ENCODE measurements at places on chromosomes 3 and 15. TPM values are rescaled to one million over a fixed set of nuclear protein-coding genes. Genes with fewer than 3 reads are reported as not detected.
A peak's percentile ranks its signal among the peaks of the same experiment; 100 is the strongest.

DNA sequence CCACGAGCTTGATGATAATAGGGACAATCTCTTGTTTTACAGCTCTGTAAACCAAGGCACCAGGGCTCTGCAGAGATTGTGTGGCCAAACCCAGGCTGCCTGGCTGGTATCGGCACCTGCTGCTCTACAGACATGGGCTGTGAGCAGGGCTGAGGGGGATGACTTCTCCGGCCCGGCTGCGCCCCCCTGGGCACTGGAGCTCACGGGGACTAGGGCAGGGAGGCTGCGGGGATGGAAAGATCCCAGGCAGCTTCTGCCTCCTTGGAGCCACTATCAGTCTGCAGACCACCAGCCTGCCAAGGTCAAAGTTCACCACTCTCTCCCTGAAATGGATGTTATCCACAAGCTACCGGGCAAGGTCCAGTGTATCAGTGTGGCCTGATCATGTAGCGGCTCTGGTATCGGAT is 22.0 kb upstream of the PIGZ start:
- DNase-seq, result no peak

GRCh38 chr3:10950476-10951294 is 41.9 kb upstream of the SLC6A1 start:
- peak; percentile 10 for DNase-seq

DNA sequence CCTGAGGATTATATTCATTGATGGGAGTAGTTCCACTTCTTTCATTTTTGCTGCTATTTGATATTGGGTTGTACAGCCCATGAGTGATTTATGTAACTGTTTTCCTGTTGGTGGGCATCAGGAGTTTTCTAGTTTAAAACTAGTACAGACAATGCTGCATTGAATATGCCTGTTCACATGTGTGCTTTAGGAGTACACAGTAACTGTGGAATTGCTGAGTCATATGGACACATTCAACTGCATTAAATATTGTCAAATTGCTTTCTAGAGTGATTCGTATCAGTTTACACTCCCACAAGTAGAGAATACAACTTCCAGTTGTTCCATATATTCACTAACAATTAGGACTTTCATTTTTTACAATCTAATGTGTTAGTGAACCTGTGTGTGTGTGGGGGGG is 59.8 kb upstream of the THSD4 start:
- no peak for DNase-seq

DNA sequence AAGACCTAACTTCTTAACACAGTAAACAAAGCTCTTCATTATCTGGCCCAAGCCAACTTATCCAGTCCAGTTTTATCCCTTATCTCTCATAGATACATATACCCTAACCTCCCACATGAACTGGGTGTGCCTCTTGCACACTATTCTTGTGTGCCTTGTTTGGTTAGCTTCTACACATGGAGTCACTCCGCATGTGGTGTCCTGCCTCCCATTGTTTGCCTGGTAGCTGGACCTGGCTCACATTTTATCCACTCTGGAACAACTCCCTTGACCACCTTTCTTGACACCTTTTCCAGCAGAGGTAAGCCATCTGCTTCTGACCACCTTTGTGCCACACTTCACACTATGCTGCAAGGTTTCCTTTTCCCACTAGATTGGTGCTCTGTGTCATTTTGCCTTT is 15.2 kb downstream of the TIPARP start:
- DNase-seq, result no peak

DNA sequence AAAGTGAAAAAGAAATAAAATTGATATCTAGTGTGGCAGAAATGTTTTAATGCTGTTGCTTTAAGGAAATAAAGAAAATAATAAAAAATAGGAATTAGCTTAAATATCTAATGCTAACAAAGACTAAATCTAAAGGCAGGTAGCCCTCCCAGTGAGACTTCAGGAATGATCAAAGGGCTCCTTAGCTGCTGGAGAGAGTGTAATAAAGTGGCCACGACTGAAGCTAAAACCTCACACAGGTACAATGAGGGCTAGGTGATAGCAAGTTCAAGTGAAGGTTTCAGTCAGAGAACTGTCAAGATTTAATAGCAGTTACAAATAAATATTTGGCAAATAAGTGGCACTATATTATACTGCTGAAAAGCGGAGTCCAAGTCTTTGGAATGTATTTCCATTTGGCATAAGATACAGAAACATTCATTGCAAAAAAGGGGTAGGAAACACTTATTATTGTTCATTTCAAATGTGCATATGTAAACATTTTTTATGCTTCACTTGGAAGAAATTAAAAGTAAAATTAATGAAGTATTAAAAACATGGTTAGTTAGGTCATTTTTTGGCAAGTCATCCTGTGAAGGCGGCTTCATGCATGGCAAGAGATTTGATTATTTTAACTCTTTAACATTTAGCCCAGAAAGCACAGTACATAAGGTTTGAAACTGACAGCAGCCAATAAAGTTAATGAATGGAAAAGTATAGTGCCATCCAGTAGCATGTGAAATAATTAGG is 168.2 kb downstream of the ECT2 start:
- DNase-seq, result no peak

DNA sequence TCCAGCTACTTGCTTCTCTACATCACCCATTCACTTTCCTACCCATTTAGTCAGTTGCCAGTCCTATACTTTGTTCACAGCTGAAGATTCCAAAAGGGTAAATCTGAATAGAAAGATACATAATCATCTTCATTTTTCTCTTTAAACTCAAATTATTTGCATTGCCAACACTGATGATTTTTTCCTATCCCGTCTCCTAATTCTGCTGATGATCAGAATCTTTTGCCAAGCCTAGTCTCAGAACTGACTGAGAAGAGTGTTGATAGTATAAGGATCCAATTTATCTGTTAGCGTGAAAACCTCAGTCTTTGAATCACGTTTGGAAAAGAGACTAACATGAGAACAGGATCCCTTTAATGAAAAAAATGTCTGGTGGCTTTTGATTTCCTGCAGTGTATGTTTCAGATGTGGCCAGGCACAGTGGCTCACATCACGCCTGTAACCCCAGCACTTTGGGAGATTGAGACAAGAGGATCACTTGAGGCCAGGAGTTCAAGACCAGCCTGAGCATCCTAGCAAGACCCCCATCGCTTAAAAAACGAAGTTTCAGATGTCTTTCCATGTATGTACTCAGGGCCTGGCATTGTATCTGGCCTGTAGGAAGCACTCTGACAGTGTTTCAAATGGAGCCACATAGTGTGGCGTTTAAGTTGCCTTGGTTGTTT is 169.4 kb downstream of the KLHL25 start:
- peak; percentile 35 for DNase-seq

GRCh38 chr3:97883736-97884135 is 61.9 kb downstream of the CRYBG3 start:
- no peak for DNase-seq

DNA sequence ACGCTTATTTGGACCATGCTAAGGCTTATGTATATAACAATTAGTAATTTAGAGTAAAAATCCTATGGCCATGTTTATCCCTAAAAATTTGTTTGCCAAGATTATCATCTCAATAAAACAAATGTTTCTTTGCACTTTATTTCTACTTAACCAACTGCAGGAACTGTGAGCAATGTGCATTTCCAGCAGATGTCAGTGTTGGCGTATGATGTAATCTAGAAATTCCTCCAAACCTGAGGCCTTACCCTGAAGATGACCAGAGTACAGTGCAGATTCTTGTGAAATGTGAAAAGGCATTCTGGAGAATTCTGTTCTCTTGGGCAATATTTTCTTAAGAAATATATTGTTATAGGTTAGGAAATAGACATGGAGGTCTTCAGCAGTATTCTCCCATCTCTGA is 205.9 kb downstream of the MBNL1 start:
- peak; percentile 24 for DNase-seq

DNA sequence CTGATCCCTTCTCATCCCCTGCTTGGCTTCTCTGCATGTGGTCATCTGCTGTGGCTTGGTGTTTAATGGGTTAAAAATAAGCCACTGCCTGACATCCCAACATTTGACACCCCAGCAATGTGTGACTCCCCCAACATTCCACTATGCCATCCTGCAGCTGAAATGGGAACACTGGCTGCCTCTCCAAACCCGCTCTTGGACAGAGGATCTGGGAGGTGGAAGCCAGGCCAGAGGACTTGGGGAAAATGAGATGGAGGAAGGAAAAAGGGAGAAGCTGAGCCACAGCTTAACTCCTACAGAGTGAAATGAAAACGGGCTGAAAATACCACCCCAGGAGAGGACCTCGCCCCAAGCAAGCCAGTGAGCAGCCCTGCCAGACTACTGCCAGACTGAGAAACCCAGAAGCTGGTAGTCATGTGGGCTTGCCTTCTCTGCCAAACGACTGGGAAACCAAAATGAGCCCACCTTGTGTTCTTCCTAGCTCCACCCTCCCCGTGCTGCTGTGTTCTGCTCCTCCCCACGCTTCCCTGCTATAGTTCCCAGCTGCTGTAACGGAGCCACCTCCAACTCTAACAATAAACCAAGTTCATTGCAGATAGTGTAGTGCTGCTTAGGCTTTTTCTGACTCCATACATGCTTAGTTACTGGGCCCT is 13.7 kb downstream of the MAP1A start:
- no peak for DNase-seq

DNA sequence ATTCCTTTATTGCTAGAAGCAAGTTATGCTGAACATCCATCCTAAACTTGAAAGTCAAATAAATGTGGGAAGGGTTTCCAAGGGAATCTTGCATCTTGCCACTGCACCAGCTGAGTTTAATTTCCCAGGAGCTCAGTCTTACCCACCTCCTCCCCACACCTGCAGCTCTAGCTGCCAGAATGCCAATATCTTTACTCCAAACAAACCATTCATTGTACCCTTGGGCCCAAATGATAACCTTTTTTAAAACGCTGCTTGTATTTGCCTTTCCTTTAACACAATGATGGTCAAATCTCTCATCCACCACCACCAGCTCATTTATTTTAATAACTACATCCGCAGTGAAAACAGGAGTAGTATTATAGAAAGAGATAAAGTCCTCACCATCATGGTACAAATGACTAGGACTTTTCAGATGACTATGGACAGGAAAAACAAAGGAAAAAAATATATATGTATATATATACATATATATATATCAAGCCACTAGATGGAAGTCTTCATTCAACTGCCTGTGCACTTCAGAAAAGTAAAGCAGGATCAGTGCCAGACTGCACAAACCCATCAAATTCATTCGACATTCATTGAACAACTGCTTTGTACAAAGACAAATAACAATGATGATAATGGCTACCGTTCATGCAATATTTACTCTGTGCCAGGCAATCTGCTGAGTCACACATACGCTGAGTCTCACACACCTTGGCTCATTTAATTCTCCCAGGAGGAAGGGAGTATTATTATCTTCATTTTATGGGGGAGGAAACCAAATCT is 44.0 kb downstream of the BFSP2 start:
- DNase-seq, result no peak

DNA sequence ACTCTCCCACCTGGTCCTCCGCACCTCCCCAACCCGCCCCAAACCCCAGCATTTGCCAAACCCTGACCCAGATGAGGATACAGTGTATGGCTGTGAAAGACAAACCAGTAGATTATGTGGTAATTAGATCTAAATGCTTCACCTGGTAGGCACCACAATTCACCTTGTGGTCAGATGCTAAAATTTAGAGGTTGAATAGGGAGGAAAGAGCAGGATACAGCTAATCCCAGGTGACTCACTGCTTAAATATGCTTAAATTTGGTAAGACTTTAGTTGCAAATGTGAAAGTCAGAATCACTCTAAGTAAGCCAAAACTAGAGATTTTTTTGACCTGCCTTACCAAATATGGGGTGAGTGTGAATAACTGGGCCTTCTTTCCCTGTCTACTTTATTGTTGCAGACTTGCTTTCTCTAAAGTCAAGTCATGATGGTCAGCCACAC is 105.5 kb downstream of the MME start:
- DNase-seq, result no peak

- DNase-seq, result no peak
Measured at GRCh38 chr3:110576960-110577359, 494.7 kb upstream of the NECTIN3 start.

GRCh38 chr15:70558406-70559264 is 204.7 kb downstream of the UACA start:
- no peak for DNase-seq

- DNase-seq, result no peak
Measured at GRCh38 chr3:50539356-50540286, 27.9 kb downstream of the C3orf18 start.

- no peak for DNase-seq
Measured at GRCh38 chr3:45269952-45270351, 43.9 kb upstream of the TMEM158 start.

DNA sequence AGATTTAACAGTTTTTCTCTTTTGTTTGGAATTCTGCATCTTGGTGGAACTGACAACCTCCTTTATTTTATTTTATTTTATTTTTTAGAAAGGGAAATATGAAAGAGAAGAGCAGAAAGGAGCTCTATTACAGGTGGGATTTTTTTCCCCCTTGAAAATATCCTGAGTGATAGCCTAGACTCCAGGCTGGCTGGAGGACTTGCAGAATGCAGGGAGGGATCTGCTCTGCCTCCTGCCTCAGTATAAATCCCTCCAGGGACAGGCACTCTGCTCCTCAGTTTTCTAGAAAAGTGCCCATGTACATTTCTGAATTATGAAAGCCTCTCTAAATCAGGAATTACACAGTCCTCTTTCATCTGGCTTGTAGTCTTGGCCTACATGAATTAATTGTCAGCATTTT is 173.7 kb downstream of the TMEM108 start:
- DNase-seq, result no peak

GRCh38 chr15:75721480-75721922 is 8.9 kb upstream of the CSPG4 start:
- no peak for DNase-seq

Gene MST1R
- 0.39 TPM for total RNA-seq

Gene A4GNT
- not detected for total RNA-seq

All from activated CD4-positive, alpha-beta memory T cell treated with anti-CD3 and anti-CD28 coated beads for 36 hours (primary cell).